ENCODE measurements at places on chromosomes 4 and X.
A peak's percentile ranks its signal among the peaks of the same experiment; 100 is the strongest.

DNA sequence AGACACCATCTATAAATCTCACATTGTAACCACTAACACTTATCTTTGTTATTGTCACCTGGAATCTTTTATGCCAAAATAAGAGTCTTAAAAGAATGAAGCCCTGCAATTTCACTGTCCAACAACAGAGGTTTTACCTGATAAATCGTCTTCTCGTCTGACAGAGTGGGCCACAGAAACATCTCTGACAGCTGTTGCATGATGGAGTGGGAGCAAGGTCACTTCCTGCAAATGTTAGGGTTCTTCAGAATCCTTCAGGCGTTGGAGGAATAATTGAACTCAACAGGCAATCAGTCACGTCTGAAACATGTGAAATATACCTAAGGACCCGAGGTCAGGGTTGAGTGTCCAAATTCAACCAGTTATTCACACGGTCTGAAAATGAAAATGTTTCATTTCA, 353.6 kb downstream of the TRIML1 start:
- DNase-seq: no peak

- DNase-seq: no peak
These were observed 1016.5 kb downstream of the SH3BGRL start for GRCh38 chrX:82218361-82218760.

DNA sequence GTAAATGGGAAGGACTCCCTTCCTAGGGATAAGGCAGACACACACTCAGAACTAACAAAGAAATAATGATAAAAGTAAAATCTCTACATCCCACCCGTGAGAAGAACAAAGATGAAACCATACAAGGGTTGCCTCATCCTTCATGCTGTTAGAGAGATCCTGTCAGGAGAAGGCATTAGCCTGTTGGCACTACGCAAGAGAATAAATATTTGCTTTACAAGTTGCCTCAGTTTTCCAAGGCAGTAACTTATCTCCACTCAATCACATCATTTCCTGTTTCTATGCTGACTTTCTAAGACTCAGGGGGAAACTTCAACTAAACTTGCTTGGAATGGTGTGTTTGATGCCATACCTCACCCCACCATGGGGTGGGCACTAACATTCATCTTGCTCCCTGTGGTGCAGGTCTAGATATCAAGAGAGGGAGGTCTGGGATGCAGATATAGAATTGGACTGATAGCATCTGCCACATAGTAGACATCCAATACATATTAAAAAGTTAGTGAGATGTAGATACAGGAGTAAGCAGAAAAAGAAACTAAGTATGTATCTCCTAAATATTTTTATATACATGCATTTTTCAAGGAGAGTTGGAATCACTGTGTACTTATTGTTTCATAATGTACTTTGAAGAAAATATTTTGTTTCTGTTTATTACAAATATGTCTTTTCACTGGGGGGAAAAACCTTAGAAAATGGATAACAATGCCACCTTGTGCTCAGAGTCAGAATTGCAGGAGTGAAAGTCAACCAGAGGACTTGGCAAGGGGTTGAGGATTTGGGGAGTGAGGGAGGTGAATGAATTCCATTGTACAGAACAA, 57.2 kb upstream of the BEX4 start:
- DNase-seq: no peak

DNA sequence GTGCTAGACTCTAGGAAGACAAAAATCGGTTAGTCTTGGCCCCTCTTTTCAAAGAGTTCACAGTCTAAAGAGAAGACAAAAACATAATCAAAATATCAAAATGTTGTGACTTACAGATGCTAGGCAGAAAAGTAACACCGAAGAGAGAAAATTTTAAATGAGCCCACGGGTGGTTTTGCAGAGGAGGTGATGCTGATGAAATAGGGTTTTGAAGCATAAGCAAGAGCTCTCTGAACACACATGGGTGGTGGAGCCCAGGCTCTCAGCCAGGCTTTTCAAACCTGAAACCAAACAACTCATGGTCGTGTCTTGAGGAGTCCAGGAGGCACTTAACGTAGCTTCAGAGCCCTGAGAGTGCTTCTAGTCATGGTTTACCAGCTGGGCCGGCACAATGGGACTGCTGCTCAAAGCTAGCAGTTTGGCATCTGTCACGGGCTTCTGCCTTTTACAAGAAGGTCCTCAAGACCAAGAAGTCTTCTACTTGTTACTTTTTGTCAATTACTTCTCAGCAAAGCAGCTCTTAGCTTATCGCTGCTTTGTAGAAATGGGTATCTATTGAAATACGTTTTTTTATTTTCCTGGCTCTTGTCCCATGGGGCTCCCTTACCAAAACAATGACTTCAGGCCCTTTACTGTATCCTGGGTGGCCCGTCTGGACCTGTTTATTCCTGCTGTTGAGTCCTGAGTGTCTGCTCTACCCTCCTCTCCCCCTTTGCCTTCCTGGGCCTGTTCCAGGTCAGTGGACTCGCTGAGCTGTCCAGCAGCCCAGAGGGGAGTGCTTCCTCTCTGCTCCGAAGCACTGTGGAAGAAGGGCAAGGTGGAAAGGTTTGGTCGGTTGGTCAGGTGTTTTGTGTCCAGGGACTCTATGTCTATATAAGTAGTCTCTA, 69.5 kb downstream of the TNIP2 start:
- no peak for DNase-seq

GRCh38 chrX:151177141-151178027, 1.0 kb downstream of the GPR50 start:
- no peak for DNase-seq

GRCh38 chr4:163651761-163652160, 157.3 kb downstream of the TMA16 start:
- no peak for DNase-seq

DNA sequence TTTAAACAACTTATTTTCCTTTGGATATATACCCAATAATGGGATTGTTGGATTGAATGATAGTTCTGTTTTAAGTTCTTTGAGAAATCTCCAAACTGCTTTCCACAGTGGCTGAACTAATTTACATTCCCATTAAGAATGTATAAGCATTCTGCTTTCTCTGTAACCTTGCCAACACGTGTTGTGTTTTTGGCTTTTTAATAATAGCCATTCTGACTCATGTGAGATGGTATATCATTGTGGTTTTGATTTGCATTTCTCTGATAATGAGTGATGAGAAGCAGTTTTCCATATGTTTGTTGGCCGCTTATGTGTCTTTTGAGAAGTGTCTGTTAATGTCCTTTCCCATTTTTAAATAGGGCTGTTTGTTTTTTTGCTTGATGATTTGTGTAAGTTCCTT, 155.6 kb upstream of the PITX2 start:
- no peak for DNase-seq

DNA sequence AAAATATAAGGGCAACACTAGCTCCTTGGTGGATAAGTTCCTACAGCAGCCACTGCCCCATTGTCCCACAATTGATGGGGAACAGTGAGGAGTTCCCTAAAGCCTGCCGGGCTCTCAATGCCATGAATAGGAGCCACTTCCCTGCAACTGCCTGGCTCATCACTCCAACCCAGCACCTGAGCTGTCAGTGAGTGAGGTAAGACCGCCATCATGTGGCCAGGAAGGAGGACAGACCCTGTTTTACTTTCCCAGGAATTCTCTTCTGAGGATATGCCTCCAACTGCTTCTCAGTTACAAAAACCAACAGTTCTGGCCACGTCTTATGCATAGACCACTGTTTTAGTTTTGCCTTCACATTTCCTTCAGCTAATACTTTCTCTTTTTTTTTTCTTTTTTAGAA, 45.5 kb downstream of the SRPX start:
- DNase-seq: no peak

GRCh38 chr4:11281720-11282119, 147.0 kb downstream of the HS3ST1 start:
- no peak for DNase-seq

GRCh38 chr4:70533791-70534190, 15.4 kb downstream of the AMTN start:
- no peak for DNase-seq

DNA sequence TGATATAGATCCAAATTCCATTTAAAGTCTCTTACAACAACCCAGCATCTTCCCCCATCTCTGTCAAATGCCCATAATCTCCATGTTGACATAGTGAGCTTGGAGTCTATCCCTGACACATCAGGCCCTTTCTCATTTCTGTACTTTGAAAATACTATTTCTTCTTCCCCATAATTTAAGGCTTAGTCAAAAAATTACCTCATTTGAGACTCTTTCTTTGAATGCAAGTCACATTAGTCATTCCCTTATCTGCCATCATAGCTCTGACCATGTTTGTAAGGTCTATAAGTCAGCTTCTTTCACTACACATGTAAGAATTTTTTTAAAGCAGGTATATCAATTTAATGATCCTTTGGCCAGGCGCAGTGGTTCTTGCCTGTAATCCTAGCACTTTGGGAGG, 99.9 kb downstream of the DDX60 start:
- peak; percentile 60 for DNase-seq

GRCh38 chr4:40309250-40309774, 25.8 kb upstream of the CHRNA9 start:
- DNase-seq: peak; percentile 23

DNA sequence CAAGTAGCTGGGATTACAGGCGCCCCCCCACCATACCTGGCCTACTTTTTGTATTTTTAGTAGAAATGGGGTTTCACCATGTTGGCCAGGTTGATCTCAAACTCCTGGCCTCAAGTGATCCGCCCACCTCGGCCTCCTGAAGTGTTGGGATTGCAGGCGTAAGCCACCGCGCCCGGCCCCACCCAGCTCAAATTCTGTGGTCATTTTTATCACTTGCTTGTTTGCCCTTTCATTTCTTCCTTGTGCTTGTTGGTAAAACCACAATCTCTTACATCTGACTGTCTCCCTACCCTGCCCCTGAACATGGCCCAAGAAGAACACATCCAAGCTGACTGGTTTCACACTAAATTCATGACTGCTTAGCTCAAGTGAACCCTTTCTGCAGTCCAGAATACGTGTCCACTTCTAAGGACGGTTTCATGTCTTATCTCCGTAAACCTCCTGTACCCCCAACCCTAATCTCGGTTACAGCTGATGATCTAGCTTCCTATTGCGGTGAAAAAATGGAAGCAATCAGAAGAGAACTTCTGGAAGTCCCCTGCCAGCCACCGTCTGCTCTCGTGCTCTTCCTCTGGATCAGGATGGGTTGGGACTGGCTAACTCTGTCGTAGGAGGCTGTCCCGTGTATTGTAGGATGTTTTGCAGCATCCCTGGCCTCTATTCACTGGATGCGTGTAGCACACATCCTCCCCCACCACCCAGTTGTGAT, 5.4 kb upstream of the RS1 start:
- DNase-seq: no peak

- no peak for DNase-seq
These were observed 181.2 kb downstream of the AFAP1 start for GRCh38 chr4:7758476-7758875.

DNA sequence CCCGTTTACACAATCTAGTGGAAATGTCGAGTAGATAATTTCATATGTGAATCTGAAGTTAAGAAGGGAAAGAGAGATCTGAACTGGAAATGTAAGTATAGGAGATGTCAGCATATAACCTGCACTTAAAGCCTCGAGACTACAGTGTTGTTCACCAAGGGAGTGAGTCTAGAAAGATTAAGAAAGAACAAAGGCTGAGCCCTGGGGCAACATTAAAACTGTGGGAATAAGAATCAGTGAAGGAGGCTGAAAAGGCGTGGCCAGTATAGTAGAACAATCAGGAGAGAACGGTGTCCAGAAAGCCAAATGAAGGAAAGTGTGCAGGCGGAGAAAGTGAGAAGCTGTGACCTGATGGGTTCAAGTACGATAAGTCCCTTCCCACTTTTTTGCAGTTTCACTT, 118.8 kb upstream of the TENM3 start:
- no peak for DNase-seq

GRCh38 chrX:2351999-2352995, 148.5 kb downstream of the DHRSX start:
- DNase-seq: peak; percentile 97

DNA sequence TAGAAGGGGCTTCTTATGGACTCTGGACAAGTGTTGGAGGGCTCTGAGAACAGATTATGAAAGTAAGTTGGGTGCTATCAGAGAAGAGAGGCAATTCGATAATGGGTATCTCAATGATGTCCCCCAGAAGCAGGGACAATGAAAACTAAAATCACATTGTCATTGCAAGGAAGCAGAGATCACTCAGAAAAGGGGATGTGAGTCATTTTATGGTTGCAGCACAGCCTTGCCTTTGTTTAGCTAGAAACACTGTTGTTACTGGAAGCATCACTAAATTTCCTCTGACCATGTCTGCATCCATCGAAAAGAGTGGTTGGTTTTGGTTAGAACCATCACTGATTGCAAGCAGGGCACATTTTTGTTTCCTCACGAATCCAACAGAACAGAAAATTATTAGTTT, 246.8 kb upstream of the NWD2 start:
- DNase-seq: no peak

DNA sequence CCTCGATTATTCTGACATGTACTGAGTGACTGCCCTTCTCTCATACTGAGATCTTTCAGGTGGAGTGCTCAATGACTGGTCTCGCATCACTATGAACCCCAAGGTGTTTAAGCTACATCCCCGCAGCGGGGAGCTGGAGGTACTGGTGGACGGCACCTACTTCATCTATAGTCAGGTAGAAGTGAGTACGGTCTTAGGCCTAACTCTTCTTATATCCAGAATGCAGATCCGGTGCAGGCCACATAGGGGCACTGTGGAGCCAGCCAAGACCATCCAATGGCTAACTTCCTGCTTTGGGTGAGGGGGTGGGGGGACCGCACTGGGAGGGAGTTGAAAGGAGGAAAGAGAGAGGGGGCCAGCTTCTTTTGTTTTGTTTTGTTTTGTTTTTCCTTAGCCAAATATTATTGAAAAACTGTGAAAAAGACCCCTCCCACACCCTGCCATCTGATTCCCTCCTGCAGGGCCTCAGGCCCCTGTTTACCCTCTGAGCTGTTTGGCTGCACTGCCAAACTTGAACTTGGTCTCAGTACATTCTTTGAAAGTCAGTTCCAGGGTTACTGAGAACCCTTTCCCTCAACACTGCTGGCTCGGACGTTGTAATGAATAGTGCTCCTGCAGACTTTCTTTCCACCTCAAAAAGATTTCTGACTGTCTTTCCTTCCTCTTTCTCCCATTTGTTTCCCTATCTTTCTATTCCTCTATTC, 16.2 kb downstream of the AWAT2 start:
- no peak for DNase-seq

- DNase-seq: no peak
These were observed 35.7 kb downstream of the GATB start for GRCh38 chr4:151725087-151725486.

GRCh38 chrX:129427267-129427666, 96.0 kb downstream of the SMARCA1 start:
- no peak for DNase-seq

- DNase-seq: no peak
These were observed 1.5 kb downstream of the FUNDC2 start for GRCh38 chrX:155028129-155028528.

GRCh38 chrX:103828529-103828928, 3.5 kb downstream of the RAB9B start:
- no peak for DNase-seq

GRCh38 chr4:100379583-100380105, 138.2 kb downstream of the EMCN start:
- no peak for DNase-seq

DNA sequence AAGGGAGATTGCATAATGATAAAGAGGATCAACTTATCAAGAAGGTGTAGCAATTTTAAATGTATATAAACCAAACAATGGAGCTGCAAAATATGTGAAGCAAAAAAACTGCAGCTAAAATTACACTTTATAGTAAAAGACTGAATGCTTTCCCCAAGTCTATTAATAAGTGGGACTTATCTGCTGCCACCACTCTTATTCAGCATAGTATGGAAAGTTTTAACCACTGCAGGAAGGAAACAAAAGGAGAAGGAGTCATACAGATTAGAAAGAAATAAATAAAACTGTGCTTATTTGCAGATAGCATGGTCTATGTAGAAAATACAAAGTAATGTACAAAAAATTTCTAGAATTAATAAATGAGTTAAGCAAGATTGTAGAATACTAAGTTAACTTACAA, 94.1 kb upstream of the GK2 start:
- DNase-seq: no peak

All from HS-5 (cell line).